ENCODE measurements at places on chromosomes 12 and 14. TPM values are rescaled to one million over a fixed set of nuclear protein-coding genes. Genes with fewer than 3 reads are reported as not detected.

Gene ALDH1L2
- 8.6 TPM for total RNA-seq

- peak; percentile 53 for DNase-seq
Measured at GRCh38 chr12:2290091-2290490, 237.3 kb downstream of the CACNA1C start.

- DNase-seq: no peak
Measured at GRCh38 chr12:22414742-22415141, 80.2 kb upstream of the ST8SIA1 start.

Gene KRT6B
- total RNA-seq: not detected

DNA sequence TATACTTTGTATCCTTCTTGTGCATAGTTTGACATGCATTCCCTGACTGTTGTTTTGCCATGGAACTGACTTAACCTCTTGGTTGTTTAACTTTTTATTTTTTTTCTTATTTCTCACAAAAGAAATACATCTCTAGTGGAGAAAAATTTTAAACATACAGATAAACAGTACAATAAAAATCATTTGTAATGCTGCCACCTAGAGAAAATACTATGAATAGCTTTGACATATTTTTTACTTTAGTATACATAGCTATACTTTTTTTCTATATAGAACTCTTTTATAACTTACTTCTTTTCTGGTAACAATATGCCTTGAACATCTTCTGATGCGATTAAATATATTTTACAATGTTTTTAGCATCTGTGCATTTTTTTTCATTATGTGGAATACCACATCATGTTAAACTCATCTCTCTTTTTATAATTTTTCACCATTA, 184.5 kb downstream of the AKAP6 start:
- no peak for DNase-seq

GRCh38 chr12:2335916-2336315, 283.1 kb downstream of the CACNA1C start:
- no peak for DNase-seq

DNA sequence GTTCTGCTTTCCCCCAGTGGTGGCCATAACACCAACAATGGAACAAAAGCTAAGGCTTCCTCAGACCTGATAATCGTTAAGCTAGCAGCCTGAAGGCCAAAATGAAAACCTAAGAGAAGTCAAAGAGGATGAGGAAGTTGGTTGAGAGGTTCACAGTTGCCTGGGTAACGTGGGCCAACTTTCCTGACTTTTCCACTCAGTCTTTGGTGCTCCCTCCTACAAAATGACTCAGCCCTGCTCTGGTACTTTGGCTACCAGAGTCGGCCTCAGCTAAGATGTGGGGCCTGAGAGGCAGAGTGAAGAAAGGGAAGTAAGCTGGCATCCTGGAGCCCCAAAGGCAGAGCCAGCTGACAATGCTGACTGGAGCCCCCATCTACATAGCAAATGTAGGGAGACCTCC, 14.9 kb upstream of the FKBP11 start:
- no peak for DNase-seq

DNA sequence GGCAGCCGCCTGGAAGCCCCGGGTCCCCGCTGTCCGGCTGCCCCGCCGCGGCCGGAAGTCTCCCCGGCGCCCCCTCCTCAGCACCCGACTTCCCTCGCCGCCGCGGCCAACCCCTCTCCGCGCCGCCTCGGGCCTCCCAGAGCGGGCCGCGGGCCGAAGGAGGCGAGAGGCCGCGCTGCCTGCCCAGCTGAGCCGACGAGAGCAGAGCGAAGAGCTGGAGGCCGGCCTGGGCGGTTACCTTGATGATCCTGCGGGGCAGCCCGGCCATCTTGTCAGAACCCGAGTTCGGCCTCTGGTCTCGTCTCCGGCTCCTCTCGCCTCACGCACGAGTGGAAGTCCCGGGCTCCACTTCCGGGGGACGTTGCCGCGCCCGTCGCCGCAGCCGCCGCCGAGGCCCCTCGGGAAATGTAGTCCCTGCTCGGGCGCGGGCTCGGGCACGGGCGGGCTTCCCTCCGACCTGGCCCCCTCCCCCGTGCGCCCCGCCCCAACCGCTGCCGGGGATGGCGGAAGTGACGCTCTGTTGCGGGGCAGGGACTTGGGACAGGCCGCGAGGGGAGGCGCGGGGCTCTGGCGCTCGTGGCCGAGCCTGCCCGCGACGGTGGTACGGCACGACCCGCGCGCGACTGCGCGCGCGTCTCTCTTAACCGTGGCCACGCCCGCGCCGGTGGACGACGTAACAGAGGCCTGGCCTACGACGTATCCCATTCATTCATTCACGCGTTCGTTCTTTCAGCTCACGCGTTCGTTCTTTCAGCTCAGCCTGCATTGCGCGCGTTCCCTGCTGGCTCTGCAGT, at the start of gene UBE2N:
UBE2N (minus strand) TSS at position 331 of the 794 bp plus-strand sequence; CDS start at position 268, 63 bp downstream.
- peak; percentile 97 for DNase-seq

DNA sequence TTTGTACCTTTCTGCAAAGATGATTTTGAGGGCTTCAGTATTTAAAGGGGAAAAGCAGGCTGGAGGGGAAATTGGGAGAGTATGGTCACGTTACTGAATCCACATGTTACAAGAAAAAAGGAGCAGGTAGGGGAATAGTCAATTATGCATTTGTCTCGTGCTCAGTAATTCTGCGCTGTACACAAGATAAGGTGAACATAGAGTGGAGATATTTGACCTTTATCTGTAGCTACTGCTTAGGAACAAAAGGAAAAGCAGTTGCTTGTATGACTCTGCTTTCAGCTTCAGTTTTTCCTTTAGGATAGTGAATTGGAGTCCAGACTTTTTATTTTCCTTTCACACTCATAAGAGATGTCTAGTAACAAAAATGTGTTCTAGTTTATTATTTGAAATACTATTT, 49.8 kb downstream of the FBXO33 start:
- no peak for DNase-seq

DNA sequence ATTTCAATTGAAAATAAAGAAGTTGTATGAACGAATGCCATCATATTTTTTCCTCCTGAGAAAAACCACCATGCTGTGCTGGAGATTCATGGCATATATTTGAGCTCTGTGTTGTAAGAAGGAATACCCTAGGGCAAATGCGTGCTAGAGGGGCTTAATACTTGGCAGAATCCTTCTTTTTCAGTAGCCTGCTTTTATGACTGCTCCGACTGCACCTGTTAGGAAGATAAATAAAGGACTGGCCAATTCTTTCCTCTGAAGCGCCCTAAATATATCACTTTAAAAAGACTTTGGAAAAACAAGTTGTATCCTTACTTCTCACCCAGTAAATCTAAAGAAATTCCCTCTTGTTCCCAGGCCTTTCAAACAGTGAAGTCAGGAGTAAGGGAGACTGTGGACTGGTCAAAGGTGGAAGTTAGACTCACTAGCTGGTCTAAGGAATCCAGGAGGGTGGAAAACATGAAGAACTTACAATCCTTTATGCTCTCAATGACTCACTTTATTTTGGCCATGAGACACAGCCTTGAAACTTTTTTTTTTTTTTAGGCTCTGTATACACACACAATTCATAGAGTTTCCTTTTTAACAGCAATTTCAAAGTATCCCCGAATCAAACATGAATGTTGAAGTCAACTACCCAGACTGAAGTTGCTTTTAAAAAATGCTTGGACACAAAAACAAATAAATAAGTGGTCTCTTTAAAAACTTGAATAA, 5.2 kb downstream of the MYBPC1 start:
- DNase-seq: no peak

Gene TAS2R31
- 3.9 TPM for total RNA-seq

GRCh38 chr14:96187216-96188031, 17.2 kb upstream of the BDKRB2 start:
- no peak for DNase-seq

Gene SERPINA1
- 26.6 TPM for total RNA-seq

DNA sequence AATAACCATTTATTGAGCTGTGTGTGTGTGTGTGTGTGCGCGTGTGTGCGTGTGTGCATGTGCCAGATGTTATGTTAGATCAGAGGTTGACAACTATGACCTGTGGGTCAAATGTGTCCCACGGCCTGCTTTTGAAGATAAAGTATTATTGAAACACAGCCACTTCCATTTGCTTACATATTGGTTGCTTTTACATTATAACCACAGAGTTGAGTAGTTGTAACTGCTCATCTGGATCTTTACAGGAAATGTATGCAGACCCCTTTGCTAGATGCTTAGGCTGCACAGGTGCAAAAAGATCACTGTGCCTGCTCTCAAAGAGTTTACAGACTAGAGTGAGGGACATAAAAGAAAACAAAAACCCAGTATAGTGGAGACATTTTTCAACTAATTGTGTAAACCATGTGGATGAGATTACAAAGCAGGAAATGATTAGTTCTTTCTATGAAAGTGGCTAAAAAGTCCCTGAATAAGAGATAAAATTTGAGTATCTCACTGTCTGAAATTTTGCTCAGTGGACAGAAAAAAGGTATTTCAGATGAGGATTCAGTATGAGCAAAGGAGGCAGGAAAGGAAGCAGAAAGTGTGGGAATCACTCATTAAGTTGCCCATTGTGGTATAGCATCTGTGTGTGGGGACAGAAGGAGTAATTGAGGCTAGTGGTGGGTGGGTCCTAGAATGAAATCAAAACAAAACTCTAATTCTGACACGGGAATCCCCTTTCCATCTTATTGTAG, 188.4 kb downstream of the PAH start:
- DNase-seq: no peak

DNA sequence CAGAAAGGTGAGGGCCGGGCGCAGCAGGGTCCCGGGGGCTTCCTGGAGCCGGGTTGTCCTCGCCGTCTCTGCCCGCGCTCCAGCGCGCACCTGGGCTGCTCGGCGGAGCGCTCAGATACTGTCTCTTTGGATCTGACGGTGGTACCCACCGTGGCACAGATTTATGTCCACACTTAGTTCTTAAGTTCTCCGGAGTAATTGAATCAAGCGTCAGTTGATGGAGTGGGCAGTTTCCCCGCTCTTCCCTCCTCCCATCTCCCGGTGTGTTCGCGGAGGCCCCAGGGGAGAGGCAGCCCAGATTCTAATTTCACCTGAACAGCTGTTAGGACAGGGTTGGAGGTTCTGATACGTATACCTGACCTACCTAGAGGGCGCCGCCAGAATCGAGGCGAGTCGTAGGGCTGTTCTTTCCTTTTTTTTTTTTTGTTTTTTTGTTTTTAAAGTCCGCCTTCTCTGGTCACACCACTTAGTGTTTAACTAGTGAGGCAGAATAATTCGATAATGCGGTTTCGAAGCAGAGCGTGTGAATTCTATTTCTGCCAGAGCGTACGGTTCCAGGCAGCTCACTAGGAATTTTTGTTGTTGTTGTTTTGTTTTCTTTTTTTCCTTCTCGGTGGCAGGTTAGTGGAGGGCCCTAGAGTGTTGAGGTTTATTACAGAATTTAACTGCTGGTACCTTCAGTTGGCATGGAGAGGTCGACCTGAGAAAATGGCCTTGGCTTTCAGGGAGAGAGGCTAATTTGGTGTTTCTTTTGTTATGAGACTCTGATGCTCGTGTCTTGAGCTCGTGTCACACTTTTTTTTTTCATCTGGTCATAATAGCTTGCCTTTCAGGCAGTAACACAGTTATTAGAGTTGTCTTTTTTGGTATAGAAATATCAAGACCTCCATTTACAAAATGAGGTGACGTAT, 22.3 kb upstream of the GNS start:
- no peak for DNase-seq

DNA sequence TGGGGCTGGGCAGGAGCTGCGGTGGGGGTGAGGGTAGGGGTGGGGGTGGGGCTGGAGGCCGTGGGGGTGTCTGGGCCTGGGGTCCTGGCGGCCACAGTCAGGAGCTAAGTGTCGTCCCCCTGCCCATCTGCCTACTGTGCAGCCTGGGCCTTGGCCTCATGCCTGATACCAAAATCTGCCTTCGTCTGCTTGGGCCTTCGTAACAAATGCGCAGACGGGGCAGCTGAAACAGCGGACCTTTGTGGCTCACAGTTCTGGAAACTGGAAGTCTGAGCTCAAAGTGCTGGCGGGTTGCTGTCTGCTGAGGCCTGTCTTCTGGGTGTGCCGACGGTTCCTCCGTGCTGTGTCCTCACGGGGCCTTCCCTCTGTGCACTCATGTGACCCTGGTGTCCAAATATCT, 61.7 kb downstream of the KIF26A start:
- DNase-seq: no peak

DNA sequence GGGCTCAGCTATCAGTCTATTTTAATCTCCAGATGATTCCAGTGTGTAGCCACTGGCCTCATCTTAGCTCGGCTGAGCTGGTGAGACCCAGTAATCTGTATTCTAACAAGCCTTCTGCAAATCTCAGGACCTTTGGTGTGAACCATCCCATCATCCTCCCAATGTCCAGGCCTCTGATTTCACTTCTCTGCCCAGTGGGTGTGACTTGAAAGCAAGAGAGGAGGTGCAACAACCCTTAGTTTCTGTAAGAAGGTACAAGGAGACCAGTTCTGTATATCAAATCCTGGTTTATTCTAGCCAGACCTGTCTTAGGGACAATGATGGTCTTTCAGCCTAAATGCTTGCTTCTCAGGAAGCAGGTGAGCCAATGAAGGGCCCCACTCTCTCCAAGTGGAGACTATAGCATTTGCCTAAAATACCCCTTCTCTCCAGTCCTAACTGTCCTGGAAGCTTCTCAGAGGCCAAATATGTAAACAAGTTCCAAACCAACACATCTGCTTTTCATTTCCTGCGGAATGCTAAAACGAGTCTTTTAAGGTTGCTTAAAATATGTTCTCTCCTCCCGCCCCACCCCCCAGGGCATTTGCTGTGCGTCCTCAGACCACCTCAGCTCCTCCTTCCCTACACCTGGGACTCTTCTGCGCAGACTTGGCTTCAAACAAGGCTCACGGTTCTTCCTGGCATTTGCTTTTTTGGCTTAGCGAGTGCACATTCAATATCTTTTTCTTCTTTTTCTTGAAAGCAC, 78.4 kb upstream of the FUT8 start:
- peak; percentile 70 for DNase-seq

Gene TSHR
- total RNA-seq: not detected

Gene TC2N
- 12.1 TPM for total RNA-seq

DNA sequence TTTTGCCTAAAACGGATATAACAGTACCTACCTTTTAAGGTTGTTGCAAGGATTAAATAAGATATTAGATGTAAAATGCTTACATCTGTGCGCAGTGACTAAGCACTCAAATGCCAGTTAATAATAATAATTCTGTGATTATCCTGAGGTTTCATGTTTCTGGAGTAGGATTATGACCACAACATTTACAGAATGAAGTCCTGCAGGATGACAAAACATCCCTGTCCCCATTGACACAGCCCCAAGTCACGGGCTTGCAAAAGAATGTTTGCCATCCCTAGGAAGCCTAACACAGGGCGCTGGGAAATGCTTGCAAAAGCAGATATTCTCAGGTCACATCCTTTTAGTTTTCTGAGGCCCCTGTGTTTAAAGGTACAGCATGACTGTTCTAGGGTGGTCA, 20.1 kb downstream of the SUSD6 start:
- no peak for DNase-seq

GRCh38 chr14:58626431-58626831, 11.3 kb upstream of the DACT1 start:
- no peak for DNase-seq

Gene MAGOHB
- total RNA-seq: 14.7 TPM

Measured in sigmoid colon (tissue), 7 donors.